ENCODE measurements at places on chromosomes 11 and 22.

DNA sequence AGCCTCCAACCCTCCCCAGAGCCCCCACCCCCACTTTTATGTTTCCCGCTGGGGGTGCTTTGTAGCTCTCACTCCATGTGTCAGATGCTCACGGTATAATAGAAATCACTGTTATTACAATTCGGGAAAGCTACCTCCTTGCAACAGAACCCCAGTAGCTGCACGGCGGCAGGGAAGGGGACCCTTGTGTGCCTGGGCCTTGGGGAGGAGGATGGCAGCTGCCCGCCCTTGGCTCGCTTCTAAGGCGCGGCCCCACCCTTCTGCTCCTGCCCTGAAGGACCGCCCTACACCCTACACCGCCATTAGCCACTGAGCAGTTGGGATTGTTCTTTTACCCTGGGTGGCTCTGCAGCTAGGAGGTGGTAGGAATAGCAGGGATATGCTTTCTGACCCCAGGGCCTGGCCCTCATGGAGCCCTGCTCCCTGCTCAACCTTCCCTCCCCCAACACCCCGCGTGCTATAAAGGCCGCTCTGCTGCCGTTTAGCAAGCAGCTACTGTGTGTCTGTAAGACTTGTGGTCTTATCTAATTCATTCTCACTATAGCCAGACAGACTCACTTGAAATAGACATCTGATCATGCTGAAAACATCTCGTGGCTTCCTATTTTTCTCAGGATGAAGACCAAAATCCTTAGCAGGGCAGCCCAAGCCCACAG, 219.7 kb downstream of the CEP164 start:
- no peak for DNase-seq

- DNase-seq: no peak
These were observed 6.7 kb downstream of the DSCAML1 start for GRCh38 chr11:117790279-117790678.

- DNase-seq: peak; percentile 7
These were observed 5.5 kb downstream of the ROBO4 start for GRCh38 chr11:124892146-124892545.

DNA sequence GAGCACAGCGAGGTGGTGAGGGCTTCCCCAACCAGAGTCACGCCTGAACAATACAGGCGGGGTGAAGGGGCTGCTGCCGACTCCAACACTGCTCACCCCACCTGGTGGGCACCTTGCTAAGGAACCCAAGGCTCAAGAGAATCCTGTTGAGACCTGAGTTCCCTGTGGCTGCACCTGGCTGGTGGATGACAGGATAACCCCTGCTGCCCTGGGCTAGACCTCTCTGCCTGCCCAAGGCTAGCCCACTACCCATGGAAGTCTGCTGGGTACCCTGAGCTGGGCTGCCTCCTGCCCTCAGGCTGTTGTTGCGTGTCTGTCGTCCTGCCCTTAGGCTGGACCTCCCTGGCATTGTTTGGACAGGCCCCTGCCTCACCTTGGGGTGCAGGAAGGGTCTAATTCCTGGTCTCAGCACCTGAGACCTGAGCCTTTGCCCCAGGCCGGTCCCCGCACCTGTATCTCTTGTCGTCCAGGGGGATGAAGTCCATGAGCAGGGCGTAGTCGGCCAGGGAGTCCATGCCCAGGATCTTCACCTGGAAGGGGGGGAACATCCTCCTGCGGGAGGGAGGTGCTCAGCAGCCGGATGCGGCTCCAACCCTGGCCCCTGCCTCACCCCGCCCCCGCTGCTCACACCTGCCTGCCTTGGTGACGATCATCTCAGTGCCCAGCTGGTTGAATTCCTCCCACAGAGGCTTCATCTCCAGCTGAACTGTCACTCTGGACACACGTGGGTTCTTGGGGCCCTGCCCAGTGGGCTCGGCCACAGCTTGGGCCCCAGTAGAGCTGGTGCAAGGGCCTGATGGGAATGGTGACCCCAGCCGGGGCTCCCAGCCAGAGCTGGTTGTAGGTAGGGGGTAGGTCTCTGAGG, 4.9 kb upstream of the NUDT8 start:
- no peak for DNase-seq

GRCh38 chr11:69499186-69499917, 17.9 kb downstream of the LINC01488 start:
- no peak for DNase-seq

GRCh38 chr22:40434106-40434505, 63.7 kb downstream of the SGSM3 start:
- no peak for DNase-seq

DNA sequence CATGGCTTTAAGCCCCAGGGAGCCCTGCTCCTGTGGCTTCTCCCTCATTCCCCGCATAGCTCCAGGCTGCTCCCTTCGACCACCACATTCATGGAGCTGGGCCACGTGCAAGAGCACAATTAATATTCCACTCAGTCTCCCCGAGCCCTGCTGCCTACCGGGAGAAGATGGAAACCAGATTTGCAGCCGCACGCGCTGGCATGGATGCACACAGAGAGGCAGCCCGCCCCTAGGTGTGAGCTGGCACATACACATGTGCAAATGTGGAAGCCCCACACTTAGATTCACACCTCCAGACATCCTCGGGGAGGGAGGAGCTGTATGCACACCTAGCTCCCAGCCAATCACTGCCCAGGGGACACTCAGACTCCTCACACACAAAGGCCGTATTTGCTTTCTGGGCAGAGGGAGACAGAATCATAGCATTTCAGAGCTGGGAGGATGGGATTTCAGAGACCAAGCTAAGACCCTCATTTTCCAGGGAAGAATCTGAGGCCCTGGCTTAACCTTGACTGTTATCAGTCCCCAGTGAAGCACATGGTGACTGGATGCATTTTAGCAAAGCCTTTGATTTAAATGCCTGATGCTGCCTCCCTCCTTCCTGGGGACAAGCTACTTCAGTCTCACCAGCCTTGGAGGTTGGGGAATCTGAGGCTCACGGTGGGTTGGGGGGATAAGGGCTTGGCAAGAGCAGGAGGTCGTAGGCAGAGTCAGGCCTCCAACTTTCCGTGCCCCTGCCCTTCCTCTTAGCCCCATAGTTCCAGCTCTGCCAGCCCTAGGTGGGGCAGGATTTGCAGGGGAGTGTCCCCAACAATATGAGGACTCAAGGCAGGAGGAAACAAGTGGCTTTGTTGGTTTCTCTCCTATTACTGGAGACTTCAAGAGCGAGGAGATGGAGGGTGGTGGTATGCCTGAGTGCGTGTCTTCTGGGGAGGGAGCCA, 5.3 kb upstream of the CREB3L1 start:
- DNase-seq: no peak

DNA sequence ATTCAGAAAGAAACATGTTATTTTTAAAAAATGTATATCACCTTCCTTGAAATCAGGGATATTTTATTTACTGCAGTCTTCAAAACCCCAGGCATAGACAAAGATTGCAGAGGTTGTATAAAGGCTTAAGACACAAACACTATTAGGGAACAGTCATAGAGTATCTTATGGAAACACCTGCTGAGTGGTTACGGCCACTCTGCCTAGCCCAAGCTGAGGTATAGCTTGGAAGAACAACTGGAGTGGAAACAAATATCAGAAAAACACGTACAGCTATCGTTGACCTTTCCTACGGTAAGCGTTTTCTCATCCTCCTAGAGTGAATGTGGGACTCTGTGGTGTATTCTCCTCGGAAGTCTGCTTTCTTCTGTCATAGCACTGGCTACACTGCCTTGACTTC, 30.4 kb upstream of the LYVE1 start:
- no peak for DNase-seq

- no peak for DNase-seq
These were observed 24.7 kb downstream of the TPCN2 start for GRCh38 chr11:69073469-69073868.
